ENCODE measurements at places on chromosomes 5 and 9.

DNA sequence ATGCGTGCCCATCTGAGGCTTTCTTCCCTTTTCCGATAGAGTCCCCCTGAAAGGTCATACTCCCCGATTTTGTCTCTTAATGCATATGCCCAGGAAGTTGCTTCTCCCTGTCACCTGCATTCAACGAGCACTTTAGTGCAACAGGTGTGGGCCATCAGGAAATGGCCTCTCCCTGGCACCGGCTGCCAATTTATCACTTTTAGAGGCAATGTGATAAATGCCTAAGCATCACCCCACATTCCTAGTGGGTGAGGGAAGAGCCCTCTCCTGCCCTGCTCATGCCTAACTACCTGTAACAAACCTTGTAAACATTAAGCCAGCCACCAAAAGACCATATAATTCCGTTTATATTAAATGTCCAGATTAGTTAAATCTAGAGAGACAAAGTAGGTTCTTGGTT lies 1.1 kb upstream of the SNAPC3 start:
- DNase-seq = no peak

DNA sequence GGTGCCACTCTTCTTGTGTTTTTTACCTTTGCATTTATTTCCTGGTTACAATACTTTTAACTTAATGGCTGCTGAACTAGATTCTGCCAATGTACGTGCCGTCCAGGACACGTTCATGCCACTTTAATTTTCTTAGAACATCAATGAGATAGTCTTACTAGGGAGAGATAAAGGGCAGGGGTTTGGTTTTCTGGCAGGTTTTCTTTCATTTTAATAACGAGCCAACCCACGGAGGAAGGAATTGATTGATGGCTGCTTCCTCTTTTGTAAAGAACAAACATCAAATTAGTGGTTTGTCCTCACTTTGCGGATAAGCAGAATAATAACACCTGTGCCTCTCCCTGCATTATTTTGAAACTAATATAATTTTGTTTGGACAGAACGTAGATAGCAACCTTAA lies 135.7 kb downstream of the DOCK8 start:
- DNase-seq = no peak

DNA sequence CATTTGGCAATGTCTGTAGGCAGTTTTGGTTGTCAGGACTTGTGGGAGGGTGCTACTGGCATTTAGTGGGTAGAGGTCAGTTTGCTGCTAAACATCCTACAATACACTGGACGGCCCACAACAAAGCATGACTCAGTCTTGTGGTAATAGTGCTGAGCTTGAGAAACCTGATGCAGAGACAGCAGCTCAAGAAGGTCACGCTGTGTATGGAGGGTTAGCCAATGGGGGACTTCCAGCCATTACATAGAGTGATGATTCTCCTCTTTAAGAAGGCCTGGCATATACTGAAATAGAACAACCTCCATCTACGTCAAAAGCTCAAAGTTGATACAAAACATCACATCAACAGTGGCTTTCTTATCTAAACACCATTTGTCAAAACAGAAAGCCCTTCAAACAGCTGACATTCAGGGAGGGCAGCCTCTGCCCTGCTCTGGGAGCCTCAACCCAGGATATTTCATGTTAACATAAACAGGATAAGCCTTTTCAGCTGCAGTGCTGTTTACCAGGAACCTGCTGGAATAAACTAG lies 143.0 kb downstream of the GPBP1 start:
- no peak for DNase-seq

- DNase-seq = no peak
Observed at GRCh38 chr5:88940713-88941112, 57.7 kb upstream of the MEF2C start.

GRCh38 chr9:96107436-96107835 lies 194.5 kb downstream of the HSD17B3 start:
- no peak for DNase-seq

- no peak for DNase-seq
Observed at GRCh38 chr9:136728548-136729123, 14.1 kb downstream of the LCN10 start.

DNA sequence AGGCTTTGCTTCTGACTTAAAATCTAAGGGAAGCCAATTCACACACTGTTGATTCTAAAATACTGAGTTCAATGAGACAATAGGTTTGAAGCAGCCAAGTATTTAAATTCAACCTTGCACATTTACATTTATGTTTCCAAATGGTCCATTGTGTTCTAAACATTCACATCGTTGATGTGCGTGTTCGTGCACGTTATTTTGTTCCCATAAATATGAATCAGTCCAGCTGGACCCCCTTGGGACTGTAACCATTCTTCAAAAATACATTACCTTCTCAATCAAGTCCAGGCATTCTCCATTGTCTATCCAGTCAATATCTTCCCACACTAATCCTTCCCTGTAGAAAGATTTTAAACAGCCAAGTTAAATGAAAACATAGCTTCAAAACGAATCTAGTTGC lies 146.4 kb upstream of the RETREG1 start:
- no peak for DNase-seq

GRCh38 chr9:25397746-25398145 lies 280.5 kb downstream of the TUSC1 start:
- no peak for DNase-seq

DNA sequence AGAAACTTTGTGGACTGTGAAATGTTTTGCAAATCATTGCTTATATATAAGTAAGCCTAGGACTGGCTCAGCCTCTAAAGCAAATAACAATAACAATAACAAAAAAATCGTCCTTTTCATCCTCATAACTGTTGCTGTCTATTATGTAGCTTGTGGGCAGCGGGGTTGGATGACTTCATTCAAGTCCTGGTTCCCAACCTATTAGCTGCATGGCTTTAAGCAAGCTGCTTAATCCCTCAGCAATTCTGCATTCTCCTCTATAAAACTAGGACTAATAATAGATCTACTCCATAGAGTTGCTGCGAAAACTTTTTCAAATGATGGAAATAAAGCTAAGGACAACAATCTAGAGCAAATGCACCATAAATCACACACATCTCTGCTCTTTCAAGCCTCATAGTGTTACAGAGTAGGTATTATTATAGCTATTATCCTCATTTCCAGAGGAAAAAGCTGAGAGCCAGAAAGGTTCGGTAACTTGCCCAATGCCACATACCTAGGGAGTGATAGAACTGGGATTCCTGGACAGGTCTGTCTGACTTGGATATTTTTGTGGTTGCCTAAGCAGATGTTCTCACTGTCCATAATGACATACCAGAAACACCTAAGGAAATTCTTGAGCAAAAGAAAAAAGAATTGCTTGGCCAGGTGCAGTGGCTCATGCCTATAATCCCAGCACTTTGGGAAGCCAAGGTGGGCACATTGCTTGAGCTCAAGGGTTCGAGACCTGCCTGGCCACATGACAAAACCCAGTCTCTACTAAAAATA lies 98.8 kb upstream of the ADRA1B start:
- no peak for DNase-seq

- no peak for DNase-seq
Observed at GRCh38 chr5:103178167-103178566, 58.1 kb downstream of the PPIP5K2 start.

Measured in cortex of kidney (tissue), 1 donor.